Liver (tissue), 10 donors: ENCODE measurements at places on chromosomes 11 and 22. TPM values are rescaled to one million over a fixed set of nuclear protein-coding genes. Genes with fewer than 3 reads are reported as not detected.

The NLRX1 gene
- 11.0 TPM for total RNA-seq

The CASP5 gene
- 0.50 TPM for total RNA-seq

The SLC5A1 gene
- total RNA-seq: 6.4 TPM

The TUB gene
- 1.3 TPM for total RNA-seq

The FGF19 gene
- total RNA-seq: not detected

The TIRAP gene
- 9.5 TPM for total RNA-seq

The IGLL1 gene
- total RNA-seq: 17.4 TPM
